Activated CD8-positive, alpha-beta T cell treated with anti-CD3 and anti-CD28 coated beads for 36 hours (primary cell): ENCODE measurements at places on chromosomes 7 and 10. TPM values are rescaled to one million over a fixed set of nuclear protein-coding genes. Genes with fewer than 3 reads are reported as not detected.
A peak's percentile ranks its signal among the peaks of the same experiment; 100 is the strongest.

Gene HTR5A
- total RNA-seq = not detected

DNA sequence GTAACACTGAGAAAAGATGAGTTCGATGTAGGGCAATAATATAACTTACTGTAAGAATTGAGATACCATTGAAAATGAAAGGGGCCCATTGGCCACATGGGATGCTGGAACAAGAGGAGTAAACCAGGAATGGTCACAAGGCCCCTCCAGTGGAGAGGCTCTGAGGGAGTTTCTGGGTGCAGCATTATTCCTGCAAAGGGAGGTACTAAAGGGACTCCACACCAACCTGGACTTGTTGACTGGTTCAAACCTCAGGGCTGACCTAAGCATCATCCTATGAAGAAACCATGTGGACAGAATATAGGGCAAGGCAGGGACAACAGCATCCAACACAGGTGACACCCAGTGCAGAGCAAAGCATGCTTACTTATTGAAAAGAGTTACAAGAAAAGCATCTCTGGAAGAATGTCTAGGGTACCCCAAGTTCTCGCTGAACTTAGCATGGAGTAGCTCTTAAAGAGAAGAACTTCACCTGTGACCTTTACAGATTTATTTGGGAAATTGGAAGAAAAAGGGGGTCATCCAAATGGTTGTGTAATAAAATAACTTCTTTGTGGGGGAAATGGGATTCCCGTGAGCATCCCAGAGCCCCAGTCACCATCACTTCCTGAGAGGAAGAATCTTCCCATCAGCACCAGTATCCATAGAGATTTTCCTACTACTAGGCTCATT is 34.7 kb downstream of the PRSS2 start:
- peaks cover 52% of the 10 kb centered on the region for H3K36me3 ChIP-seq
- H3K27me3 ChIP-seq = no peaks in the 10 kb centered on the region
- H3K4me3 ChIP-seq = peak overlapping the region; percentile 100
- DNase-seq = peak; percentile 12

DNA sequence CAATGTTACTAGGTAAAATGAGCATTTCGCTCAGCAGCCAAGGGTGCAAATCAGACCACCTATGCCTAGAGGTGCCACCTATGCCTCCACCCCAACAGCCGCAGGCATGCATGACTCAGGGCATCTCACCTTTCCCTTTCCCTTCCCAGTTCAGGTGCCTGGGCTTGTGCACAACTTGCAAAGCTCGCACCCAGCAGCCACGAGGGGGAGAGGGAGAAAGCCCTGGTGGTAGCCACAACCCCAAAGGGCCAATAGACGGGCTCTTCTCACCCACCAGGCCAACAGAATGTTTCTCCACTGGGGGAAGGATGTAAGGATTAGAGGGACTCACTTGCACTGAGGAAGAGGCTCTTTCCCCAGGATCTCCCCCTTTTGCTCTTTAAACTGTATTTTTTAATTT is 462.3 kb upstream of the PCDH15 start:
- H3K4me3 ChIP-seq = no peak overlapping the region
- no peaks in the 10 kb centered on the region for H3K36me3 ChIP-seq
- no peak for DNase-seq
- no peak overlapping the region for H3K27ac ChIP-seq
- H3K4me1 ChIP-seq = no peaks in the 10 kb centered on the region
- H3K27me3 ChIP-seq = no peaks in the 10 kb centered on the region

Gene HK1
- 314 TPM for total RNA-seq

- no peaks in the 10 kb centered on the region for H3K36me3 ChIP-seq
- peak overlapping the region; percentile 38 for H3K4me3 ChIP-seq
- peak; percentile 87 for DNase-seq
- H3K27me3 ChIP-seq = peaks cover 11% of the 10 kb centered on the region
- H3K4me1 ChIP-seq = peaks cover 22% of the 10 kb centered on the region
- peak overlapping the region; percentile 50 for H3K27ac ChIP-seq
These were observed 16.0 kb downstream of the PALD1 start for GRCh38 chr10:70494536-70494935.

- no peak overlapping the region for H3K4me3 ChIP-seq
- no peak for DNase-seq
- H3K27me3 ChIP-seq = peaks cover 12% of the 10 kb centered on the region
- no peak overlapping the region for H3K27ac ChIP-seq
- H3K4me1 ChIP-seq = peaks cover 2% of the 10 kb centered on the region
These were observed 4.7 kb downstream of the PLAC9 start for GRCh38 chr10:80137031-80137862.

GRCh38 chr7:41977151-41977651 is 259.8 kb downstream of the GLI3 start:
- peak; percentile 7 for DNase-seq
- no peak overlapping the region for H3K4me3 ChIP-seq
- H3K36me3 ChIP-seq = no peaks in the 10 kb centered on the region
- no peaks in the 10 kb centered on the region for H3K4me1 ChIP-seq
- peaks cover 9% of the 10 kb centered on the region for H3K27me3 ChIP-seq
- H3K27ac ChIP-seq = no peak overlapping the region

GRCh38 chr7:139993169-139993568 is 69.6 kb downstream of the PARP12 start:
- H3K4me3 ChIP-seq = no peak overlapping the region
- H3K27ac ChIP-seq = no peak overlapping the region
- H3K4me1 ChIP-seq = no peaks in the 10 kb centered on the region
- H3K36me3 ChIP-seq = no peaks in the 10 kb centered on the region
- DNase-seq = no peak
